ENCODE measurements at places on chromosomes 1 and 21.

DNA sequence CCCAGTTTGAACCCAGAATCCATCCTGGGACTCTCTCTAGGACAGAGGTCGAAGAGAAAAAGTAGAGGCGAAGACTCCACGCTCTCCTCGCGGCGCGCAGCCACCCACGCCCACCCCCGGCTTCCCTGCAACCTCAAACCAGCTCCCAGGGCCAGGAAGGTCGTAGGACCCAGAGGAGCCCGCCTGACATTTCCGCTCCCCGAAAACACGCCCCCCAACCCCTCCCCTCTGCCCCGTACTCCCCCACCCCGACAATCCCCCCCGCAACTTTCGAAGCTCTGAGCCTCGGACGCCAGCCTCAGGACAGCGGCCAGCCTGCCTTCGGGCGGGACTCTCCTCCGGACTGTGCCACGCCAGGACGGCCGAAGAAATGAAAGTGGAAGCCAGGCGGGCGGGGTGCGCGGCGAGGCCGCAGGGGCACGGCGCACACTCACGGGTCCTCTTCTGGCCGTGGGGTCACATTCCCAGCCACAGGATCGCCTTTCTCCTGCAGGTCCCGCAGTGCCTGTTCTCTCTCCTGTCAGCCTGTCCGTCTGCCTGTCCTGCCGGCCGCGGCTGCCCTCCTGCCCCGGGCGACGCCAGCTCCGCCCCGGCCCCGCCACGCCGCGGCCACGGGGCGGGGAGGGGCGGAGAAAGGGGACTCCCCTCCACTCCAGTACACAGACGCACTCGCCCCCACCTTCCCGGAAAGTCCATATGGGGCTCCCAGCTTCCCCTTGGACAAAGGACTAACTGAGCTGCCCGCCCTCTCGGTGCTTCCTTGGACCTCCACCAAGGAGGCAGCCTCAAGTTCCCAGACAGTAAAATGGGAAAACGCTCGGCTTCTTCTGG, at the start of gene MOB3C:
Gene MOB3C, minus strand, starts transcription at position 535 of the 831 bp plus-strand sequence. CDS start 3,490 bp downstream, outside the sequence.
- DNase-seq = peak; percentile 83

- DNase-seq = no peak
Observed at GRCh38 chr1:30650968-30651320, 72.4 kb downstream of the MATN1 start.

DNA sequence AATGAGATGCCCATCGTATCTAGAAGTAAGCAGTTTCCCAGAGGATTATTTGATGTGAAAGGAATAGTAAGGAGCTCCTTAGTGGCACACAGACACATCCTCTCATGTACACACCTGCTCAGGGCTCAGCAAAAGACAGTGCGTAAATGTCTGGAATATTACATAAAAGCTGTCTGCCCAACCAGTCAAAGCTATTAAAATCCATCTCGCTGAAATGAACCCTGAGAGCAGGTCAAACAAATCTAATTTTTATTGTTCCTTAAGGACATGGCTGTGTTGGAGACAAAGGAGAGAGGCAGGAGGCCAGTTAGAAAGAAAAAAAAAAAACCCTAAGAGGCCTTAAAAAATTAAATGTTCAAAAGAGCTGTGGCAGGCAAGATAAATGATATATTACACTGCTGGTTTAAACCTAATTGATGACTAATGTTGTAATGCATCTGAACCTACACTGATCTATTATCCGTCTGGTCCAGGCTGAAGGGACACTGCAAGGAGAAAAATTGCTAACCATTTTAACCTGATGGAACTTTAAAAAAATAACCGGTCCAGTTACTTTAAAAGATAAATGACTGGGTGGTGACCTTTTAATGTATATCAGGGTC, 58.5 kb upstream of the FGGY start:
- DNase-seq = peak; percentile 3

DNA sequence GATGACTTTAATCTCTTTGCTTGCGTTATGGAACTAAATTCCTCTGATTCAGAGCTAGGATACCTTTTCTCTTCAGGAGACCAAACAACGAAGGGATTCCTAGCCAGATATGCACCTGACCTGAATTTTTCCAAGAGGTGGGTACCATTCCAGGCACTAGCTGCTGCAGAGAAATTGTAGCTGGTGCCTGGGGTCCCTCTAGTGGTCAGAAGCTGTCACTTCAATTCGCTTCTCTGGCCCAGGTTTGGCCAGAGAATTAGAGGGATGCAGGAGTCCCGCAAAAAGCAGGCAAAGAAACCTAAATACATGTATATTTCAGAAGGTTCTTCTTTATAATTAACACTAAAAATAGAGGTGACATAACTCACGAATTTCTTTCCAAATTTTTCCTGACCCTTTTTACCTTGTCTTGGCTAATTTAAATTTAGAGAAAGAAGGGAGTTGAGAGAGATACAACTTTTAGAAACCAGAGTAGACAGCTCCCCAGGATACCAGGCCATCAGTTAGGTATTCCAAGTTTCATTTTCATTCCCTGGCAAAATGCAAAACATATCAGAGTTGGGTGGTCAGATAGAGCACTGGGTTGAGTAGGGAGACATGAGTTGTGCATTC, 9.6 kb downstream of the ACKR1 start:
- peak; percentile 39 for DNase-seq

DNA sequence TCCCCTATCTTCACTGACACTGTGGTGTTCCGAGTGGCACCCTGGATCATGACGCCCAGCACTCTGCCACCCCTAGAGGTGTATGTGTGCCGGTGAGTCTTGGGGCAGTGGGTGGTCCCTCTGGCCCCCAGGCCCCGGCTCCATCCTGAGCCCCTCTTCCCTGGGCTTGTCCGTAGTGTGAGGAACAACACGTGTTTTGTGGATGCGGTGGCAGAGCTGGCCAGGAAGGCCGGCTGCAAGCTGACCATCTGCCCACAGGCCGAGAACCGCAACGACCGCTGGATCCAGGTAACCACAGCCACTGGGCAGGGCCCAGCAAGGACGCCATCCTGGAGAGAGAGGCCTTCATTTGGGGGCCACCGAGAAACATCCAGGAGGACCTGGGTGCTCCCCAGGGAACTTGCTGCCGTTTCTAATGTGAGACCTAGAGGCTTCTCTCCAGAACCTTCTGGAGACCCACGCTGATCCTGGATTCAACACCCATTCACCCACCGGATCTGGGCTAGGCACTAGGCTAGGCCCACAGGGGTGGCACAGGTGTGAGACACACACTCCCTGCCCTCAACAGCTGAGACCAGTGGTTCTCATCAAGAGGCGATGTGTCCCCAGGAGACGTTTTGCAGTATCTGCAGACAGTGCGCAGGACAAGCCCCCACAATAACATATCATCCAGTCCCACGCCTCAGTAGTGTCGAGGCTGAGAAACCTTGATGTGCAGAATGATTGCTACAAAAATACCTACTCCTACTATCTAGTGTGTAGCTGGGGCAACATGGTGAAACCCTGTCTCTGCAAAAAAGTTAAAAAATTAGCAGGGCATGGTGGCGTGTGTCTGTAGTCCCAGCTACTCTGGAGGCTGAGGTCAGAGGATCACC, 22.2 kb downstream of the PADI3 start:
- DNase-seq = no peak

DNA sequence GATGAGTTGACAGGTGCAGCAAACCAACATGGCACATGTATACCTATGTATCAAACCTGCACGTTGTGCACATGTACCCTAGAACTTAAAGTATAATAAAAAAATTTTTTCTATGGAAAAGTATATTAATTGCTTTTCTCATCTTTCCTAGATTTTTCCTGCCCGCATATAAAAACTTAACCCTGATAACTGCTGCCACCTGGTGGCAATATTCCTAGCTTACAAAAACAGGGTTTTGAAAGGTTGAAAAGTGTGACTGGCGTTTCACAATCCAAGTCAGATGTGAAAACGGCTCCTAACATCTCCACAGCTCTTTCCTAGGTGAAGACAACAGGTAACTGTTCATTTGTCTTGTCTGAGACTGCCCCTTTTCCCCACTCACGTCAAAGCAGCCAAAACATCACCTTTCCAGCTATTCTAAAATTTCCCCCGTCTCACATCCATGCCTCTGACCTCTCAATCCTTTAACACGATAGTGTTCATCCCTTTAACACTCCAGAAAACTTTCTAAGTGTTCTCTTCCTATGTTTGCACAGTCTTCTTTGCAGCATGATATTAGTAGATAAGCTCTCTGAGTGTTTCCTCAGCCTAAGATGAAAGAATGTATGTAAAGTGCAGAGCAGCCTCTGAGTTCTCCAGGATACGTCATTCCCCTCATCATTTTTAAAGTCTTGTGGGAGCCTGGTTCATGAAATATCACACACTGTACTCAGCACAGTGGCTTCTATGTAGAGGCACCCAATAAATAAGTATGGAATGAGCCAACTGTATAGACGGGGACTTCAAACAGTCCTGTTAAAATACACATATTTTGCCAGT, 27.5 kb downstream of the OVGP1 start:
- DNase-seq = peak; percentile 46

DNA sequence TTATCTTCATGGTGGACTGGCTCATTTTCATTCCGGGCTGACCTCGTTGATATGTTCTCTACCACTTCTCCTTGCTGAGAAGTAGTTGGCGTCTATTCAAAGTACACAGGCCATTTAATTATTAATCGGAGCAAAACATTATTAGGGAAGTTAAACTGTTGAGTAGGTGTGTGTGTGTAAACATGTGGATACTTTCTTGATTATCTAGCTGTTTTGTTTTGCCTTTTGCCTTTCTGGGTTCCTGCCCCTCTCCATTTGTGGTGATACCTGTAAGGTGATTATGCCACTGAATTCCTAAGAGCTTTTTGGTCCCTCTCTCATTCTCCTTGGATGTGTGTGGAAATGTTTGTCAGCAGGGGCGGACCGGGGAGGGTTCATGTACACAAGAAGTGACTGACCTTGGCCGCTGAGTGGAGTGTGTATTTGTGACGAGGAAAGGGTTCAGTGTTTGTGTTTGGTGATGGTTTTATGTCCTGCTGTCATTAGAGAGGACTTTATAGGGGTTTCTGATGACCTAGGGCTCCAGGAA, 56.6 kb upstream of the PPP2R5A start:
- no peak for DNase-seq

- no peak for DNase-seq
Observed at GRCh38 chr21:32120230-32120629, 158.6 kb downstream of the MIS18A start.

DNA sequence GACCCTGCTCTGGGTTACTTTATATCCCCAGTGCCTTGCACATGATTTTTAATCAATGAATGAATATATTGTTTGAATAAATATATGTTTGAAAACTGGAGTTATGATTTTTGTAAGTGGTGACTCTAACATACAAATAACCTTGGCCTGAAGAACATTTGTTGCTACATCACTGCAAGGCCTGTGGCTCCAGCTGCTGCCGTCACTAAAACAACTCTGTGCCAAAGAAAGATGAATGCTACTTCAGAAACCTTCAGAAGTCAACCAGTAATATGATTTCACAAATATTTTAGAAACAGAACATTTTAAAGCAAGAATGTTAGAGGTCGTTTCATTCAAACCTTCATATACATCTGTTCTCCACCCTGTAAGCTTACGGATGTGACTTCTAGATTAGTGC, 60.6 kb upstream of the SEC16B start:
- DNase-seq = no peak

GRCh38 chr1:237574536-237574935, 316.2 kb downstream of the ZP4 start:
- no peak for DNase-seq

DNA sequence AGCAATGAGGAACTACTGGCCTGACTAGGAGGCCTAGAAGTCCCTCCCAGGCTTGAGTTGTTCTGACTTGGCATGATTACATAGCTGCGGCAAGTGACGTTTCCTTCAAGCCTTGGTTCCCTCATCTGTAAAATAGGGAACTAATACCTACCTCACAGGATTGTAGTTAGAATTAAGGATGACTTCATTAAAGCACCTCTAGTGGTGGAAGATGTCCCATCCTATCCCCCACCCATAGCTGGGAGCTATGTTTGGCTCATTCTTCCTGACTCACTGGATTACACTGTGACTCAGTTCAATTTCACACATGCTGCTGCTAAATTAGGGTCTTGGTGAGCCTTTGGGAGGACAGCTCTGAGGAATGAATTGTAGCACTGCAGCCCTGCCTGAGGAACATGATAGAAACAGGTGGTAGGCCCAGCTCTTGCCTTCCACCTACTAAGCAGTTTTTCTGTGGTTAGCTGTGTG, 6.0 kb upstream of the SHISA4 start:
- DNase-seq = peak; percentile 93

DNA sequence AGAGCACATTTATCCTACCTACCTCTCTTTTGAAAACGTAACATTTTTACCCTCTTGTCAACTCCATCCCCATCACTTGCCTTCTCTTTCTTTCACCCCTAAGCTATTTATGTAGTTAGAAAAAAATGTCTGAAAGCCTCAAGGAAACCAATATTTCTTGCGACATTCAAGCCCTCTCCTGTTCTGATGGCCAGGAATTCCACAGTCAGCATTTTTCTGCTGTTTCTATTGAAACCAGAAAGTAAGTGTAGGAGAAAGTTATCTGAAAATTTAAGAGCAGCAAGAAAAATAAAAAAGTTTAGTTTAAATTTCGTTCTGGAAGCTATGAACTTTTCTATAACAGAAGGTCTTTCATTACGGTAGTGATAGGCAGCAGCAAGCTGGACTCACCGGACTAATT, 247.6 kb upstream of the PBX1 start:
- DNase-seq = no peak

DNA sequence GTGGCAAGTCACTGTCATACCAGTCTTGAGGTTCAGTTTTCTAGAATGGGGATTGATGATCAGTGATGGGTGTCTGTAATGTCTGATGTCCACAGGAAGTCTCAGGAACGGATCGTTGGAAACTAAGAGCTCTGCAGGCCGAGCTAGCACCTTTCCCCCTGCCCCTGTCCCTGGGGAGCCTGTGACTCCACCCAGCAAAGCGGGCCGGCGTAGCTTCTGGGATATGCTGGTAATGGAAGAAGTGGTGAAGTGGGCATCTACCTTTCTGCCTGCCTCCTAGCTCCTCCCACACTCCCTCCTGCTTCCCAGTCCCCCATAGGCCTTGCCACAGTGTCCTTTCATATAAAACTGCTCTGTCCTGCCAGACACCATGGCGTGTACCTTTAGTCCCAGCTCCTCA, 13.4 kb downstream of the HYI start:
- no peak for DNase-seq

DNA sequence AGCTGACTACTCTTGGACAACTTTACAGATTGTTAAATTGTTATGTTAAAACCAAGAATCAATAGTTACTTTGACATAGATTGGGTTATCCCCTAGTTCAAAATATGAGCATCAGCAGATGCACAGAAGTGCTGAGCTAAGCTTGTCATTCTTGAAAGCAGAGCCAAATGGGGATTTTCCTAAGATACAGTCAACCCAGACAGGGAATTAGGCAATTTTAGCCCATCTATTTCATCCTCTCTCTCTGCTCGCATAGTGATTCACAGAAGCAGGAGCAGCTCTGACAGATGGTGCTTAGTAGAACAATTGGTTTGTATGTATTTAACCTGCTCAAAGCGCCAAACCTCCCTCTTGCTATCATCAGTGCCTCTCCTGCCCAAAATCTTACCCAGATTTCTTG, 27.9 kb upstream of the PRRC2C start:
- DNase-seq = no peak

All from M059J (cell line).